ENCODE measurements at places on chromosomes 5 and 9.

GRCh38 chr5:107997338-107997980 lies 326.7 kb upstream of the EFNA5 start:
- DNase-seq = no peak

- DNase-seq = no peak
Observed at GRCh38 chr5:172878933-172879752, 45.1 kb downstream of the ERGIC1 start.

DNA sequence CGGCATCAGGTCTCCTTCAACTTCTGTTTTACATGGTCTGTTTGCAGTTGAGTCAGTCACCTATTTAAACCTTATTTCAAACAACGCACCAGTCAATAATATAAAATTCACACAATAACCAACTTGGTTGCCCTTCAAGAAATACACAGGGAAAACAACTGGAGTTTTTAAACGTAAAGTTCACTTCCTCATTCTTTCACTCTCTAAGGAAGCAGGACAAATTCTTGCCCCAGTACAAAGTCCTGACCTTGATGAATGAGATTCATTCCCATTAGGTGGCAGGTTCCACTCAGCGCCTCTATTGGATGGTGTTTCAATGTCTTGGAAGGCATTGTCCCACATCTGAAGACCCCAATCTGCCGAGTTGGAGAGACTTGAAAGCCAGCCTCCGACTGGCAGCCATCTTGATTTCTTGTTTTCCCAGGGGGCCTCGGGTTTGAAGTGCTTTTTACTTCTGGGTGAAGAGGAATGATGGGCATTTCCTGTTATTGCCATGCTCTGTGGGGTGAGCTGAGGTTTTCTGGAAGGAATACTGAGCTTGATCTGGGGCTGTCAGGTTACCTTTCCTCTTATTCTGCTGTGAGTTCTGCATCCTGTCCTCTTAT lies 105.0 kb downstream of the ACER2 start:
- no peak for DNase-seq

- no peak for DNase-seq
Observed at GRCh38 chr9:89496645-89497256, 1.2 kb downstream of the SEMA4D start.

- DNase-seq = no peak
Observed at GRCh38 chr9:5596173-5596572, 32.7 kb upstream of the RIC1 start.

DNA sequence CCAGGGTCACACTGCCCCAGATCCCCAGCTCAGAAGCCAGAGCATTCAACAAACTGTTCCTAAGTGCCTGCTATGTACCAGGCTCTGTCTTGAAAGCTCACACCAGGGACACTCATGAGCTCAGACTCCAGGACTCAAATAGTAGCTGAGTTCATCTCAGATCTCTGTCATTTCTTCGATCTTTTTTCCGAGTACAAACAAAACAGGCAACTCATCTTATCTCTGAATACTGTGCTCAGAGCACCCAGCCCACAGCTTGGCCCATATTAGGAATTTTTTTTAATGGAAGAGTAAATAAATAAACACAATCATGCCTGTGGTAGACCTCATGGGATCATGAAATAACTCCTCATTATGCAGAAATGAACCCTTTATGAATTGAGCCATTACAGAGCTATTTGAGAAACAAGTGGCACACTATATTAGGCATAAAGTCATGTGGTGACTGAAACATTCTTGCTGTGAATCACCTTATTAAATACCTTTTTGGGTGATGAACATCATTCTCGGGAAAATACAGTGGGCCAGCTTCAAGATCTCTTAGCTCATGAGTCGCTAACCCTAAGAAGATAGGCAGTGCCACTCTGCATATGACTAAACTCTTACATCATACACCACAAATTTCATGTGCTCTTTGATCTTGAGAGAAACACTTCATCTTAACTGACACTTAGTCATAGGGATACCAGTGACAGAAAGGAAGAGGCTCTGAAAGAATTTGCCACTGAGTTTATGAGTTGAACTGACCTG lies 9.9 kb downstream of the SH3RF2 start:
- DNase-seq = no peak

- DNase-seq = no peak
Observed at GRCh38 chr5:127055880-127056653, 17.2 kb downstream of the C5orf63 start.

DNA sequence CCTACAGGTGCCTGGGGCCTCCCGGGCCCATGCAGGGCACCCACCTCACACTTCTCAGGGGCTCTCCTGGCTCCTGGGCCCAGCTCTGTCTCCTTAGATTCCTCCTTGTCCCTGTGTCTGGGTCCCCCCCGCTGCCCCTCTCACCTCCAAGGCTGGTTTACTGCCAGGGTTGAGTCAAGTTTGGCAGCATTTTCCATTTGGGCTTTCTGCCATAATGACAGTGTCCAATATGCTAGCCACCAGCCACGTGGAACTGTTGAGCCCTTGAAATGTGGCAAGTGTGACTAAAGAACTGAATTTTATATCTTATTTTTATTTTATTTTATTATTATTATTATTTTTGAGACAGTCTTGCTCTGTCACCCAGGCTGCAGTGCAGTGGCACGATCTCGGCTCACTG lies 1.9 kb downstream of the TTC16 start:
- DNase-seq = no peak
